ENCODE measurements at places on chromosomes 3 and 15.

- no peak for DNase-seq
These were observed 71.0 kb downstream of the ZMAT3 start for GRCh38 chr3:179000659-179001058.

DNA sequence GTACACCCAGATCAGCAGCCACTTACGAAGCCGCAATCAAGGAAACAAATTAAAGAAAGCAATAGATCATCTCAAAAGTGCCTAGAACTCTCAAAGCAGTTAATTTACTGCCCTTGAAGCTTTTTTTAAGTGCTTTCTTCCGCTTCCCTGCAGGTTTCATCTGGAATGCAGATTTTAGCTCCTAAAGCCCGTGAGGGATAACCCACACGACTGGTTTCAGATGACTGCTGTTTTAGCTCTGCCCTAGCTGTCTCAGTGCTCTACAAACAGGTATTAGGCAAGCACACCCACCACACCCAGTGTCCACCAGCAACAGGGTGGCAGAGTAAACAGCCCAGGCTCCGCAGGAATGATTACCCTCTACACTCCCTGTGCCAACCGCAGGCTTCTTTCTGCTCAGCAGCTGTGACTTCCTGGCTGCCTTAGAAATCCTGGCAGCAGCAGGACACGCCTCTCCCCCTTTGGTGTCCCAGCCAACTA lies 126.0 kb downstream of the FMN1 start:
- no peak for DNase-seq

DNA sequence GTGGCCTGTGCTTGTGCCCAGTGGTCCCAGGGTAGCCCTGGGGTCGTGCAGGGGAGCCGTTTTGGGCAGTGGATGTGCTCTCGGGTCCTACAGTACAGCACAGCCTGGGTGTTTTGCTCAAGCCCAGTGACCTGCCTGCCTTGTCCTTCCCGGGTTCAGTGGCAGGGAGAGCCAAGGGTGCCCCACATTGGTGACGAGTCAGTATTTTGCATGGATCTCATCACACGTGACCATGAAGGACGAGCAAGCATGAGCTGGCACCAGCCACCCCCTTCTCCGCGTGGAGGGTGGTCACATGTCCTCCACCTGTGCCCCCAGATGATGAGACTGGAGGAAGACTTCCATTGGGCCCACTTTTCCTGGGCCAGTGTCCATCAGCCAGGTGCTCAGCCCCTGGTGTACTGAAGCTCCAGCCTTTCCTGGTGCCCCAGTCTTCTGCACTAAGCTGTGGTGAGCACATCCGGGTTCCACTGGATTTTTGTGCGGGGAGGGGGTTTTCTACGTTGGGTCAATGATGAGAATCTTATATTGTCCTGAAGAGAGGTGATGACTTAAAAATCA lies 197.5 kb downstream of the UBE3A start:
- DNase-seq: peak; percentile 68

- no peak for DNase-seq
These were observed 368.6 kb upstream of the RBMS3 start for GRCh38 chr3:28912120-28912885.

- DNase-seq: peak; percentile 14
These were observed 62.8 kb downstream of the PEX5L start for GRCh38 chr3:179973931-179974361.

GRCh38 chr3:5583920-5584319 lies 396.4 kb downstream of the EDEM1 start:
- DNase-seq: no peak

DNA sequence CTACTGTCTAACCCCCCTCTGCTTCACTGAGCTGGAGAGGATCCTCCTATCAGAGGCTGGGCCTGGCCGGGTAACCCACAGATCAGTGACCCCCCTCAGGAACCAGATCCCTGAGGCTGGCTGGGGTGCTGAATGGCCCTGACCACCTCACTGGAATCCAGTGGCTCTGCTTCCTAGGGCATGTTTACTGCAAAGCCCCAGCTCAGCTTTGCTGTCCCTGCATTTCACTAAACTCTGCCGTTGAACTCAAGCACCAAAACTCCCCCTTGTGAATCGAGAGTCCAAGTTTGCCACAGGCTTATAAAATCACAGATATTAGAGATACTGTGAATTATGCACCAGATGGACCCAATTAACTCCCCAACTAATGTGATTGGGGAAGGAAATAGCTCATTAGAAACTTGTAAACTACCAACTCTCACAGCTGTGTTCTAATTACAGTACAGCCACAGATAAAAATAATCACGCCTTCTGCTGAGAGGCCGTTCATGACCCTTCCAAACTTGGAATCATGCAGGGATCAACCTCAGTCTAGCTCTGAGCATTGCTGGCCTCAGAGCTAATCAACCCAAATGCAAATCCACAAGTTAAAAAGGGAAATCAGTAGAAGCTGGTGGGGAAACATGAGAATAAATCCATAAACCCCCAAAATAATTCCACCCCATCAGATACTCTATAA lies 47.0 kb downstream of the OCA2 start:
- no peak for DNase-seq

- DNase-seq: no peak
These were observed 50.2 kb upstream of the THBS1 start for GRCh38 chr15:39530480-39531342.

DNA sequence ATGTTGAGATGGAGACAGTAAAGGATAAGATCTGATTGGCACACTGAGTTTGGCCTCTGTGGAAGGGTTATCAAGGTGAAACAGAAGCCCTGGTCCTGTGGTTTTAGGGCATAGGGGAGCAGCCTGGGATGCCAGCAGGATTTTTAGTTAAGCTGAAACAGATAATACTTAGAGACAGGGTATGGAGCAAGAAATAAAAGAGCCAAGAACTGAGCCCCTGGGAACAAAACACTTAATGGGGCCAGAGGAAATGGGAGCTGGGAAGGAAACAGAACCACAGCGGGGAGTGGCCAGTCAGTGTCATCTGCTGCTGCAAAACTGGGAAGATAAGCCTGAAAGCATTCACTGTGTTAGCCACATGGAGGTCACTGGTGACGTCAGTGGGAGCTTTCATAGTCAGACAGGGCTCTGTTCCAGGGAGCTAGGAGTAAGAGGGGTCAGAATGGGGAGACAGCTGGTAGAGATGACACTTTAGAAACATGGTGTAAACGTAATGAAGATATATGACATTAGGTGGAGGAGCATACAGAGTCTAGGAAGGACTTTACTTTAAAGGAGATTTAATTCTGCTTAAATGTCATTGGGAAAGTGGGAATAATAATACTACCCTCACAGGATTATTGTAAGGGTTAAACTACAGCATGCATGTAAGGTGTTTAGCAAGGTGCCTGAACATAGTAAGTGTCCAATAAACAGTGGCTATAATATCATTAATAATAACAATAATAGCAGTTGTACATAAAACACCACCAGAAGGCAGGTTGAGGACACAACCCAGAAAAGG lies 172.7 kb upstream of the CTNNB1 start:
- no peak for DNase-seq

- peak; percentile 68 for DNase-seq
These were observed 2.8 kb upstream of the CCDC9B start for GRCh38 chr15:40343512-40343911.

DNA sequence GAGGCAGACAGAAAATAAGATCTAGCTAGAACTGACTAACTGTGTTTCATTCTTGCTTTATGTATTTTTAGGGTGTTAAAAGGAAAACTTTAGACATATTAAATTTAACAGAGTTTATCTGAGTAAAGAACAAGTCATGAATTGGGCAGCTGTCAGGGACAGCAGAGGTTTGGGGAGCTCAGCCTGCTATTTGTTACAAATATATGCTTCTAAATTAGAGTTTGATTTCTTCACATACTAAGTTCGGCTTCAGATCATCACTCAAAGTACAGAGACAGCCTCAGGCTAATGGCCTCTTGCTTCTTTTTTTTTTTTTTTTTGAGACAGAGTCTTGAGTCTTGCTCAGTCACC lies 21.9 kb downstream of the EFCC1 start:
- no peak for DNase-seq

- no peak for DNase-seq
These were observed 1615.8 kb downstream of the SI start for GRCh38 chr3:163462446-163462845.

DNA sequence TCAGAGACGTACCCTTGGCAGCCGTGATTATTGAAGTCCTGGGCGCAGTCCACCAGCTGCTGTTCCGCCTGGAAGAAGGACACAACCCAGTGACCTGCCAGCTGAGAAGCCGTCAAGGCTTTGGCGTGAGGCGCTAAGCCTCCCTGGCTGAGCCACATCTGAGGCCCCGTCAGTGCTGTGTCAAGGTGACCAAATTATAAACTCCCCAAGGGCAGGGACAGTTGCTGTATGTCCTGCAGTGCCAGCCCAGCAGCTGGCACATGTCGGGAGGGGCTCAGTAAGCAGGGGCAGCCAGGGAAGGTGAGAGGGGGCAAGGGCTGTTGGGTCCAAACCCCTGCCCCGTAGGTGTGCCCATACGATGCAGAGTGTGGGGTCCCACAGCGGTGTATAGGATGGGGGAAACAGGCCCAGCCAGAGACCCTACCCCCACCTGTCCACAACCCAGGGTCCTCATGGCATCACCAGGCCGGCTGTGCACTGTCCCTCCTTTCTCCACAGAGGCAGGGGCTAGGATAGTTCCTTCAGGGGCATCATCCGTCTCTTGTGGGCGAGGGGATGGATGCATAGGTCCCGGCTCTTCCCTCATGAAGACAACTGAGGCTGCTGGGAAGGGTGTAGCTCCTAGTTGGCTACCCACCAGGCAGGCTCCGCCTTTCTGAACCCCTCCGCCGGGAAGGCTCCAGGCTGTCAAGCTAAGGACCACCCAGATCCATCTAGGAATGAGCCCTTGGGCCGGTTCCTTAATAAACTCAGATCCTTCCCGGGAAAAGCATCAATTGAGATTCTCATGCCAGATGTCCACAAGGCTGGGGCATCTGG lies 13.2 kb downstream of the CTSH start:
- DNase-seq: no peak

- no peak for DNase-seq
These were observed 14.4 kb downstream of the PLA2G4F start for GRCh38 chr15:42141795-42142667.

- DNase-seq: no peak
These were observed 227.7 kb upstream of the CD96 start for GRCh38 chr3:111314181-111314873.

- DNase-seq: no peak
These were observed 271.3 kb upstream of the TPM1 start for GRCh38 chr15:62771234-62771633.

DNA sequence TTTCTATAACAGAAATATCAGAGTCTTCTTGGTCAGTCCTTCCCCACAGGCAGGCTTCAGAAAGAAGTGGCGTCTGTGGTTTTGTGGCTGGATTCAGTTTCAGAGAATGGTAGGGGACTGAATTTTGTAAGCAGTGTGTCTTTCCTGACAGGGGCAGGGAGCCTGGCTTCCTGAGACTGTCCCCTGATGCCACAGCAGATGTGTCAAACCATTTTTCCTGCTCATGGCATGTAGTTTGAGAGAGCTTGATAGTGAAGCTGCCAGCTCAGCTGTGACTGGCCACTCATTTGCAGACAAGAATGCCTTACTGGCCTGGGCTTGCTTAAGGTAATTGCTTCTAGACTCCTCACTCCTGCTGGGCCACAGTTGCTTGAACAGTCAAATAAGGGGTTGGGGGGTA lies 26.4 kb downstream of the LARS2 start:
- DNase-seq: no peak

DNA sequence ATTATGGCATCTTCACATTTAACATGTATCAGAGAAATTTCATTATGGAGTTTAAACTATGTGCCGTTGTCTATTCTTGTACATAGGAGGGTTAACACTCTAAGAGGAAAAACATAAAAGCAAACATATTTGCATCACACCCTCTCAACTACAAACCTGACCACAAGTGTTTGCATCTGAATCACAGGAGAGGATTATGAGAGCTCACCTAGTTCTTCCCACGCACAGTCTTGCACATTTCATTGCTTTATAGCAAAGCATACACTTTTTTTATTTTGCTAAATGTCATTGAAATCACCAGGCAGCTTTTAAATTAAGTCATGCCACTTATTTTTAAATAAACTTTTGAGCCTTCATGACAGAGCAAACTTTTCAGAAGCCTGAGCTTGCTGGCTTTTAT lies 12.5 kb downstream of the TRAT1 start:
- no peak for DNase-seq

DNA sequence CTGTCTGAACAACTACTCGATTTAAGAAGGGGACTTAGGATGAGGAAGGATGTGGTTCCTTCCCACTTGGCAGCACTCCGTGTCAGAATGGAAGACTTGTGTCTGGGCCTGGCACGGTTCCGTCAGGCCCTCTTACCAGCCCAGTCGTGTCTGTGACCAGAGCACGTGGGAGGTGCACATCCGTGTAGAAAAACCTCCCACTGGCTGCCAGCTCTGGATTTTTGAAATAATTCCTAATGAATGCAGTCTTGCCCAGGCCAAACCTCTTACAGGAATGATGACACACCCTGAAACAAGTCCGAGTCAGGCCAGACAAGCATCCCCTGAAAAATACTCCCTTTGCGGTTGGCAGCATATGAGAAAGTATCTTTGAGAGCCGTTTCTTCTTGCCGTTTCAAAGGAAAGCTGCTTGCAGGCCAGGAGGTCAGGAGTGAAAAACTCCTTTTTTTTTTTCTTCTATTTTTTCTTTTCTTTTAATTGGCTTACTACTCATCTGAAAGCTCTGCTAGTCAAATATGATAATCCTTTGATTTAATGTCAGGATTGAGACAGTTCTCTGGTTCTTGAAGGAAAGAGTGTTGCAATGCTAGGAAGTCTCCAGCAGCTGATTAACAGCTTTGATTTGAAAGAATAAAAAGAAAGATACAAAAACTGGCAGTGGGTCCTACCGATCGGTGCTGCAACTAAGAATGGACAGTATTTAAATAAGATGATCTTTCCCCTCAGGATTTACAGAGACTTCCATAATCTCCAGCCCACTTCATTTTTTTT lies 19.8 kb downstream of the IL1RAP start:
- DNase-seq: peak; percentile 28

DNA sequence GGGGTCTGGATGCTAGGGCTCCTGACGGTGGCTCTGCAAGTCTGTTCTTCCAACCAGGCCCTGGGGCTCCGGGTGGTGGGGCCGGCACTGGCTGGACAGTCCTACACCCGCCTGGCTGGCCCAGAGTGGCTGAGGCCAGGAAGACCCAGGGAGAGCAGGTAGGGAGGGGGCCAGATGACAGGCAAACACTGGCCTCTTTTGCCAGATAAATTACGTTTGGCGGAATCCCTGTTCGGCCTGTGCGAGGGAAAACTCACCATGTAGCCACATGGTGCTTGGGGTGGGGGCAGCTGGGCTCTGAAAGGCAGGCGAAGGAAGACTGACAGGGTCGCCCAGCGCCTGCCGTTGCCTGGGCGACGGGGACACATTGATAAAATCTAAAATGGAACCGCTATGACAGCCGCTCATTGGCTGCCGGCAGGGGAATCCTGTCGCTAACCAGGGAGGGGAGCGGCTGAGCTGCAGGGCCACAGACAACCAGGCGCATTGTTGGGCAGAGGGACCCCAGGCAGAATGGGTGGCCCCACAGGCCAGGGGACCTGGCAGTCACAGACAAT lies 30.4 kb downstream of the IQSEC1 start:
- DNase-seq: no peak

GRCh38 chr3:67522081-67522480 lies 132.3 kb downstream of the SUCLG2 start:
- no peak for DNase-seq

Data from posterior cingulate gyrus (tissue), 11 donors.